Inflammatory macrophage (primary cell): ENCODE measurements at places on chromosomes 1 and 21.

DNA sequence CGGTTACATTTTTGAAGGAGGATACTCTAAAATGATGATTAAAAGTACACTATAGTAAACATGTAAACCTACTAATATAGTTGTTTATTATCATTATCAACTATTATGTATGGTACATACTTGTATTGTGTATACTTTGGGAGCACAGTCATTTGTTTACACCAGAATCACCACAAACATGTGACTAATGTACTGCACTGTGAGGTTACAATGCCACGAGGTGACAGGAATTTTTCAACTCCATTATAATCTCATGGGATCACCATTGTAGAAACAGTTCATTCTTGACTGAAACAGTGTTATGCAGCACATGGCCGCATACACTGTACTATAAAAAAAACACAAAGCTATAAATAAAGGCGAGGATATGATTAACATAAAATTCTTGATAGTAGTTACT is 44.3 kb downstream of the GPATCH2 start:
- DNase-seq = no peak

DNA sequence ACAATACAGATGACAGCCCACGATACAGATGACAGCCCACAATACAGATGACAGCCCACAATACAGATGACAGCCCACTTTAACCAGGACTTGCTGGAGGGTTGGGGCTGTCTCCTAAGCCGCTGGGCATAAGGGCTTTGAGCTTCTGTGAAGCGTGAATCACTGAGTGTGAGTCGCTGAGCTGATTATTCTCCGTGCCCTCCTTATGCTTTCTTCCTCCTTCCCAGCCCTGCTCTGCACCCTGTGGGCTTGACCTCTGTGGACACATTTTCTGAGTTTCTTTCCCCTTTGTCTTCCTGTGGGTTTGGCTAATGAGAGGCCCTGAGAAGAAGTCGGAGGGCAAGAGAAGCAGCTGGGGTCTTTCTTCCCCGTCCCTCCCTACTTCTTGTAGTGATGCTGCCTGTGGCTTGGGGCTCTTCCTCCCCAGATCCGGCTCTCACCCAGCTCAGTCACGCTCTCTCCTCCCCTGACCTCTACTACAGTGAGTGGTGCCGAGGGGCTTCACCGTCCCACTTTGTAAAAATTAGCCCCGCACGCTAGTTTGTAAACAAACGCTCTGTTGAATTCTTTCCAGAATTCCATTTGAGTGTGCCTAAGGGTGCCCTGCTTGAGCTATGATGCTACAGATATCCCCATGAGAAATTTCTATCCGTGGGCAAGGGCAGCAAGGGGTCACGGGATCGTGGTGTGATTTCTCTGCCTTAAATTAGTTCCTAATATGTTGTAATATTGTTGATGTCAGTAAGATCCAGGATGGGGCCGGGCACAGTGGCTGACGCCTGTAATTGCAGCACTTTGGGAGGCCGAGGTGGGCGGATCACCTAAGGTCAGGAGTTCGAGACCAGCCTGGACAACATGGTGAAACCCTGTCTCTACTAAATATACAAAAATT is 46.4 kb upstream of the SOD1 start:
- DNase-seq = peak; percentile 93

GRCh38 chr1:213914392-213914791 is 73.4 kb upstream of the PROX1 start:
- DNase-seq = no peak

DNA sequence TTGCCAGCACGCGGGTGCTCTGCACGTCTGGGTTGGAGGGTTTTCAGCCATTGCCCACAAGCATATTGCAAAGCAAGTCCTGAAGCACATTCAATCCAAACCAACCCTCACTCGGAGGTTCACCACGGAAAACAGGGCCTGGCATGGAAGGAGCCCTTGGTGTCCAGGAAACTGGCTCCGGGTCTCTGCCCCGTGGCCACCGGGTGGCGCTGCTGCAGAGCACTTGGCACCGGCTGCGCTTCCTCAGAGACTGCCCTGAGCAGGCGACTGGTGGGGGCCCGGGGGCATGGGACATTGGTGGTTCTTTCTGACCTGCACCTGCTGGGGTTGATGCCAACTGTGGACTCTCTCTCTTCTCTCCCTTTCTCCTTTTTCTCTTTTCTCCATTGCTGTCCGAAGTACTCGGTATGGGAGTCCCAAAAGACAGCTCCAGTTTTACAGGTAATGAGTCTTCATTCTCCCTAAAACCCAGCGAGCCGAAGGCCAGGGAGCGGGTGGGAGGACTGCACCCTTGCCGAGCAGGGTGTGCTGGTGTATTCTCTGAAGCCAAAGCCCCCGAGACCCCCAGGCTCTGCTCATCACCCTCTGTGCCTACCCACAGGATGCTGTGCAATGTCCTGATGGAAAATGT is 4.1 kb upstream of the KCNAB2 start:
- DNase-seq = peak; percentile 29

DNA sequence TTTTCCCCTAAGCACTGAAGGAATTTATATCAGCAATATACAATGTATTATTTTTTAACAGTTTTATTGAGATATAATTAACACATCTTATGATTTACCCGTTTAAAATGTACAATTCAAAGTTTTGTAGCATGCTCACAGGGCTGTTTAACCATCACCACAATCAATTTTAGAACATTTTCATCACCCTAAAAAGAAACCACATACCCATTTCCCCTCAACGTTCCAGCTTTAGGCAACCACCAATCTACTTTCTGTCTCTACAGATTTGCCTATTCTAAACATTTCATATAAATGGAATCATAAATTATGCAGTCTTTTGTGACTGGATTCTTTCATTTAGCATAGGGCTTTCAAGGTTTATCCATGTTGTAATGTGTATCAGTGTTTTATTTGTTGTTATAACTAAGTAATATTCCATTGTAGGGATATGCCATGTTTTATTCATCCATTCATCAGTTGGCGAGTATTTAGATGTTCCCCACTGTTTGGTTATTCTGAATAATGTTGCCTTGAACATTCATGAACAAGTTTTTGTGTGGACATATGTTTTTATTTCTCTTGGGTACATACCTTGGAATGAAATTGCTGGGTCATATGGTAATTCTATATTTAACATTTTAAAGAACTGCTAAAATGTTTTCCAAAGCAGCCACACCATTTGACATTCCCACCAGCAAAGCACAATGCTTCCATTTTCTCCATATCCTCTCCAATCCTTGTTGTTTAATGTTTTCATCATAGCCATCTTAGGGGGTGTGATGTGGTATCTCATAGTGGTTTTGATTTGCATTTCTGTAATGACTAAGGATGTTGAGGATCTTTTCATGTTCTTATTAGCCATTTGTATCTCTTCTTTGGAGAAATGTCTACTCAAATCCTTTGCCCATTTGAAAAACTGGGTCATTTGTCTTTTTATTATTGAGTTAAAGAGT is 188.5 kb downstream of the TM2D1 start:
- DNase-seq = no peak

DNA sequence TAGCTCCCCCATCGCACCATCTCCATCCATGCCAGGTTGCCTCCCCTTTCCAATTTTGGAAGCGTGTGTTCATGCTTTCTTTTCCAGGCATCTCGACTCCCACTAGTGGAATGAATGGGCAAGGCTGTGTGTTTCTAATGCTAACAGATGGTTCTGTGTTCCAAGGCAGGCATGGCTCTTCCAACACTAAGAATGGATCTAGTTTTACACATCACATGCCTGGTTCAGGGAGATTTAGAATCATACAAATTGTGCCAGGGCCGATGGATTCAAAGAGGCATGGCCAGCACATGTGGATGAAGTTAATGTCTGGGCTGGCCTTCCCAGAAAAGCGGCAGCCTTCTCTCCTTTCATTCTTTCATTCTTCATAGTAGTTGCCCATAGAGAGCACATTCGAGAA is 438.7 kb downstream of the PRDM2 start:
- no peak for DNase-seq

DNA sequence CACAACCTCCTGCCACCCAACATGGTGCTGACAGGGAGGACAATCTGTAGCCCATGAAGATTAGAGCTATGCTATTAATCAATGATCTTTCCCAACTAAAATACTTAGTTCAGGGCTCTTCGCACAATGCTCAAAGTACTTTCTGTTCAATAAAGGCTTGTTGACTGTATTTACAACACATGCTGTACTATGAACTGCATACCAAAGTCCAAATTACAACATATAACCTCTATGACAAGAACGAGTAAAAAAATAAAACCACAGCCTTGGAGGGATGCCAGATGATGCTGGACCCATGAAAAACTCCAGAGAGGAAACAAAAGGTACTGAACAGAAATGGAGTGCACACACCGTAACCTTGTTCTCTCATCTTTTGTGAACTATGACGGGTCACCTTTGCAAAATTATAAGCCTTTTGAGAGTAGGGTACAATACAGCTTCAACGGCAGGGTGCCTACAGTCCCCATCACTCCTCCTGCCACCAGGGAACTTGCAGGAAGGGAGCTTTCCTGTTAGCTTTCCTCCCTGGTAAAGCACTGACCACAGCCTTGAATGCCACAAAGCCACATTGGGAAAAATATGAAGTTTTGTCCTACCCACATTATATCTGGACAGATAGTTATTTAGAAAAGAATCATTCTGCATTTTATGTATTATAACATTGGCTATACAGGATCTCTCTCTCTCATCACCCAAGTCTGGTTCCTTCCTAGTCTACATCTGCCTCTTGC is 175.6 kb downstream of the NRIP1 start:
- DNase-seq = no peak
